Large intestine (tissue), 12 donors: ENCODE measurements at places on chromosomes 4 and X.

DNA sequence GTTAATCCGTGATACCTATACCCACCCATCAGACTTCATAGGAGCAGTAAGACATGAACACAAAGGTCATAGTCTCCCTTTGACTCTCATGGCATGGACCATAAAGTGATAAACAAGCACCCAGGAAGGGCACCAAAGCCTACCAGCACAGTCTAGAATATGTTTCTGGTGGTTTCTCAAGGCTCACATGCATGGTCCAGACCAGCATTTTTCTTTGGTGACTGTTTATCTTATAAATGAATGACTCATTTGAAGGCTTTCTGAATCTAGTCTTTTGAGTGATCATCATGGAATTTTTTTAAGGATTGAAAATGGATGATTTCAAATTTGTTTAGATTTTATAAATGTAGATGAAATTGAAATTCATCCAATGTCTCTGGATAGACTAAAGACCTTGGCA, 32.0 kb upstream of the AMELX start:
- no peak overlapping the region for H3K27ac ChIP-seq
- H3K27me3 ChIP-seq, result no peaks in the 10 kb centered on the region
- no peaks in the 10 kb centered on the region for H3K4me1 ChIP-seq
- DNase-seq, result no peak
- no peaks in the 10 kb centered on the region for H3K36me3 ChIP-seq

- no peaks in the 10 kb centered on the region for H3K27me3 ChIP-seq
- peak; percentile 34 for DNase-seq
- no peak overlapping the region for H3K27ac ChIP-seq
- H3K36me3 ChIP-seq, result no peaks in the 10 kb centered on the region
- H3K4me1 ChIP-seq, result peaks cover 15% of the 10 kb centered on the region
Measured at GRCh38 chr4:173181848-173182247, 13.2 kb downstream of the GALNT7 start.

DNA sequence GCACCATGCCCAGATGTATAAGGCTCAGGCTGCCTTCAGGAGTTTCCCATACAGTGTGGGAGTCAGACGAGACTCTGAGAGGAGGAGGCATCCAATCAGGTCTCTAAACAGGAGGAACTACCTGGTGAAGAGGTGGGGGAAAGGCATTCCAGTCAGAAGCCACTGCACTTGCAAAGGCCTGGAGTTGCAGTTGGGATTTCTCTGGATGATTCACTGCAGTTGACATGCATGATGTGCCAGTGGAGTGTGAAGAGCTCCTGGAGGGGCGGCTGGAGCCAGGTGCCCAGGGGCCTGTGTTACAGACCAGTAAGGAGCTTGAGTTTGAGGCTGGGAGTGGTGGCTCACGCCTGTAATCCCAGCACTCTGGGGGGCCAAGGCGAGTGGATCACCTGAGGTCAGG, 339.1 kb downstream of the ARHGAP10 start:
- H3K4me1 ChIP-seq, result no peaks in the 10 kb centered on the region
- H3K36me3 ChIP-seq, result peaks cover 24% of the 10 kb centered on the region
- DNase-seq, result no peak
- H3K27ac ChIP-seq, result no peak overlapping the region
- H3K4me3 ChIP-seq, result no peak overlapping the region

DNA sequence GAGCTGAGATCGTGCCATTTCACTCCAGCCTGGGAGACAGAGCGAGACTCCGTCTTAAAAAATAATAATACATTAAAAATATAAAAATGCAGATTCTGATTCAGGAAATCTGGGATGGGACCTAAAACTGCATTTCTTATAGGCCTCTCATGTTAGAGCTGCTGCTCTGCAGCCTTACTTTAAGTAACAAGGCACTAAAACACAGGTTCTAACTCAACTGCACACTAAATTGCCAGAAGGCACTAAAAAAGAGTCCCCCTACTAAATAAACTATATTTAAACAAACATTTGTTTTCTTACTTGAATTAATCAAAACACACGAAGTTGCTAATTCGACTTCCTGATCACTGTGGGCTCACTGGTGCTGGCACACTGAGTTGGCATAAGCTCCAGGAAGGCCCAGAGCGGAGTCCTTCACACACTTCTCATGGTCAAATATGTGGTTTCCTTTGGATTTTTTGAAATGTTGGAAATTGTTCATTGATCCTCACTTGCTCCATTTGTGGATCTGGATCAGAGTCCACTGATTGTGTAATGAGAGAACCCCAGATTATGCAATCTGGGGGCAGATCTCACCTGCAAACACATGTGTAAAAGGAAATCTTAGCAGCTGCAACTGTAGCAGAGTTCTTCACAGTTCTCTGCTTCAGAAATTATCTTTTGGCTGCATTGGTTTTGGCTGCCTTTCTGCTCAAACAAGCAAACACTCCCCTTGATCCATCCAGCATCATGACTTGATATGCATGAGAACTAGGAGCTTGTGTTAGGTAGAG, 59.3 kb downstream of the AFF1 start:
- H3K27me3 ChIP-seq, result no peaks in the 10 kb centered on the region
- H3K27ac ChIP-seq, result peak overlapping the region; percentile 33
- H3K4me3 ChIP-seq, result no peak overlapping the region
- peaks cover 15% of the 10 kb centered on the region for H3K4me1 ChIP-seq
- no peak for DNase-seq

- H3K27ac ChIP-seq, result no peak overlapping the region
- DNase-seq, result no peak
- H3K4me3 ChIP-seq, result no peak overlapping the region
- H3K36me3 ChIP-seq, result no peaks in the 10 kb centered on the region
- H3K4me1 ChIP-seq, result no peaks in the 10 kb centered on the region
Measured at GRCh38 chr4:158500054-158500453, 21.6 kb upstream of the RXFP1 start.

DNA sequence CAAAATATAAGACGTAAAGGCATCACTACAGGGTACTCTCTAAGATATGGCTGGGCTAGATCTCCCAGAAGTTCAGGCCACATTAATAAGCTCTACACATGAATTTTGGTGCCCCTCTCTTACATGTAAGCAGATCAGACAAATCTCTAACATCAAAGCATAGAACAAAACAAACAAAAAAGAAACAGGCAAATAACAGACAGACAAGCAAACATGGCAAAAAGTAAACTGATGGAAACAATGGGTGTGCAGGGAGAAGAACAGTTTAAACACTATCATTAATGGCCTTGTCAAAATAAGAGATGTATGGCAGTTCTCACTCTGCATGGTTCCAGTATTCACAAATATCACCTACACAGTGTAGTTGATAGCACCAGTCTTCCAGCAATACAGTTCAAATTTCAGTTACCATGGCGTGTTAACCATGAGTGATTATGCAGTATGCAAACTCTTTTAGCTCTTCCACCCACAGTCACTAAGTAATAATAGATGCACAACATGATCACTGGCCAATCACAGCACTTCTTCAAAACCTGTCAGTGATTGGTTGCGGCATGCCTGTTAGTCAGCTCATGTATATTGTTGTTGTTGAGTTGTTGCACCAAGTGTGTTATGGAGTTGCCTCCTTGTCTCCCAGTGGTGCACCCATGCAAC, 110.7 kb upstream of the TLR3 start:
- H3K4me1 ChIP-seq, result no peaks in the 10 kb centered on the region
- peaks cover 14% of the 10 kb centered on the region for H3K27me3 ChIP-seq
- H3K27ac ChIP-seq, result no peak overlapping the region
- no peaks in the 10 kb centered on the region for H3K36me3 ChIP-seq
- H3K4me3 ChIP-seq, result no peak overlapping the region

- no peak overlapping the region for H3K4me3 ChIP-seq
- DNase-seq, result no peak
- H3K27me3 ChIP-seq, result no peaks in the 10 kb centered on the region
- no peak overlapping the region for H3K27ac ChIP-seq
- no peaks in the 10 kb centered on the region for H3K4me1 ChIP-seq
- no peaks in the 10 kb centered on the region for H3K36me3 ChIP-seq
Measured at GRCh38 chr4:21507439-21507838, 441.1 kb downstream of the KCNIP4 start.

GRCh38 chr4:140213749-140214148, 59.8 kb upstream of the MAML3 start:
- H3K27me3 ChIP-seq, result no peaks in the 10 kb centered on the region
- H3K27ac ChIP-seq, result peak overlapping the region; percentile 72
- H3K4me1 ChIP-seq, result peaks cover 31% of the 10 kb centered on the region
- H3K4me3 ChIP-seq, result no peak overlapping the region
- DNase-seq, result no peak

DNA sequence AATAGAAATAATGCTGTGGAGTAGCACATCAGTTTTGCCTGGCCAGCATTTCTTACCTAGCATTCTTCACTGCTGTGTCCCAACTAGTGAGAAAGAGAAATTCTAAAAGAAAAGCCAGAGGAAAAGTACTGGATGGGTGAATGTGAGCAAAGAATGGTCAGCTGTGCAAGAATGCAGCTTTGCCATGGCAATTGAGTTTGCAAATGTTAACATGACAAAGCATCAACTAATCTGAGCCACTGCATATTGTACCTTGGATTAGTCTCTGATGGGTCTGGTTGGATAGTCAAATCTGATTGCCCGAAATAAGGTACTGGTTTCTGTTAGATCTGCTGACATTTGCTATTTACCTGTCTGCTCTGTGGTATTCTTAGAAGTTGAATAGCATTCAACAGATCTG, 38.7 kb downstream of the ADD1 start:
- H3K36me3 ChIP-seq, result peaks cover 65% of the 10 kb centered on the region
- no peaks in the 10 kb centered on the region for H3K27me3 ChIP-seq
- no peak overlapping the region for H3K27ac ChIP-seq
- DNase-seq, result no peak
- no peaks in the 10 kb centered on the region for H3K4me1 ChIP-seq

DNA sequence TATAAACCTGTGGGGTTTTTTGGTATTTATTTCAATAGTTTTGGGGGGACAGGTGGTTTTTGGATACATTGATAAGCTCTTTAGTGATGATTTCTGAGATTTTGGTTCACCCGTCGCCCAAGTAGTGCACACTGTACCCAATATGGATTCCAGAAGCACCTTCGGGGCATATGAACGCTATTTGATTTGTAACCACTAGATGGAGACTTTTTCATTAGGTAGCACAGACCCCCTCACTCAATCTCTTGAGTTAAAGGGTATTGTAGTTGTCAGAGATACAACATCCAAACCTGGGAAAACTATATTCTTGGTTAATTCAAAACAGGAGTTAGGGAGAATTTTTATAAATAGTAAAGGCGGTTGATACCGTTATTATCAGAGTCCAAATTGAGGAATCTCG, 79.8 kb downstream of the SPANXN3 start:
- no peaks in the 10 kb centered on the region for H3K36me3 ChIP-seq
- H3K4me1 ChIP-seq, result no peaks in the 10 kb centered on the region
- no peak overlapping the region for H3K4me3 ChIP-seq
- peak; percentile 3 for DNase-seq
- H3K27ac ChIP-seq, result no peak overlapping the region
- no peaks in the 10 kb centered on the region for H3K27me3 ChIP-seq

DNA sequence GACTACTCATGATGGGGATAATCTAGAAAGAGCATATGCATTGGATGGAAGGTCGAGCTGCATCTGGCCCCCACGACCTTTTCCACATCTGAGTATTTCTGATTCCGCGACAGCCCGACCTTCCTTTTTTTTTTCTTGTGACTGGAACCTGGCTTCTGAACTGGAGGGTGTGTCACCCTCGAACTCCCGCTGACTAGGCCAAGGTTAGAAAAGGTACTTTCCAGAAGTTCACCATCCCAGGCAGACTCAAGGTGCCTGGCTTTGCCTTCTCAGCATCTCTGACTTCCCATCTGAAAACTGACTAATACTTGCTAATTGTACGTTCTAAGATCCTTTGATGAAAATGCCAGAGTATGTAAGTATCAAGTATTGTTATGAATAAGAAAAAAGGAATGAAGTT, 49.3 kb upstream of the CD40LG start:
- H3K4me3 ChIP-seq, result no peak overlapping the region
- H3K27me3 ChIP-seq, result no peaks in the 10 kb centered on the region
- H3K4me1 ChIP-seq, result no peaks in the 10 kb centered on the region
- DNase-seq, result no peak
- H3K36me3 ChIP-seq, result no peaks in the 10 kb centered on the region
- no peak overlapping the region for H3K27ac ChIP-seq

GRCh38 chrX:48956728-48957414, 536 bp downstream of the OTUD5 start:
- no peak for DNase-seq
- H3K4me1 ChIP-seq, result peaks cover 21% of the 10 kb centered on the region
- peak overlapping the region; percentile 70 for H3K4me3 ChIP-seq
- peaks cover 18% of the 10 kb centered on the region for H3K36me3 ChIP-seq

DNA sequence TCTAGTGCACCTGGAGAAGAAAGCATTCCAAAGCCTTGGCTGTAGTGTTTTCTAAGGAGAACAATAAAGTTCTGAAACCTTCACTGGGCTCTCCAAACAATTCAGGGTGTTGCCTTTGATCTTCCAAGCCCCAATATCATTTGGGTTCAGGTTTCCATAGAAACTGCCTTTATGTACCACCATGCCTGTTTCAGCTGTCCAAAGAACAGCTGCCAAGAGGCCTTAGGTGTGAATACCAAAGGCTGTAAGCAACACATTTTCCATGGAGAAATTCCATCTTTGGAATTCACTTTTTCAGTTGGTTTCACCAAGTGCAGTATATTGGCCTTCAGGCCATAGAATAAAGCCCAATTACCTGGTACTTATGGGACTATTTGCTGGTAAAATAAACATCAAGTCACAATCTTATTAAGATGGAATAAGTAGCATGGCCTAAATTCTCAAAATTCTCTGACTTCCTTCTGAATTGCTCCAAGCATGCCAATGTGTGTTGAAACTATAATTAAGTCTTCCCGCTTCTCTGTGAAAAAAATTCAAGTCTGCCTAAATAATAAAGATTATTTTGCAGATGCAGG, 61.9 kb downstream of the COX18 start:
- H3K27ac ChIP-seq, result no peak overlapping the region
- H3K4me3 ChIP-seq, result no peak overlapping the region
- no peak for DNase-seq
- H3K36me3 ChIP-seq, result no peaks in the 10 kb centered on the region
- no peaks in the 10 kb centered on the region for H3K4me1 ChIP-seq
- H3K27me3 ChIP-seq, result peaks cover 2% of the 10 kb centered on the region

DNA sequence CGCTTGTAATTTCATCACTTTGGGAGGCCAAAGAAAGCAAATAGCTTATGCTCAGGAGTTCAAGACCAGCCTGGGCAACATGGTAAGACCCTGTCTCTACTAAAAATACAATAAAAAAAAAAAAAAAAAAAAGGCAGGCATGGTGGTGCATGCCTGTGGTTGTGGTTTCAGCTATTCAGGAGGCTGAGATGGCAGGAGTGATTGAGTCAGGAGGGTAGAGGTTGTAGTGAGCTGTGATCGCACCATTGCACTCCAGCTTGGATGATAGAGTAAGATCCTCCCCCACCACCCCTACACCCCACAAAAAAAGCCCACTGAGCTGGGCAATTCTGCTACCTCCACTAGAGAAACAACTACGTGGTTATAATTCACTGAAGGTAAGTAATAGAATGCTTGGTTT, 118.8 kb upstream of the PCDH18 start:
- no peak overlapping the region for H3K4me3 ChIP-seq
- no peak overlapping the region for H3K27ac ChIP-seq
- no peaks in the 10 kb centered on the region for H3K27me3 ChIP-seq
- H3K4me1 ChIP-seq, result no peaks in the 10 kb centered on the region
- H3K36me3 ChIP-seq, result no peaks in the 10 kb centered on the region
- DNase-seq, result no peak
